ENCODE measurements at places on chromosomes 13 and 19. TPM values are rescaled to one million over a fixed set of nuclear protein-coding genes. Genes with fewer than 3 reads are reported as not detected.

Gene FXYD3
- total RNA-seq, result 1.1 TPM

DNA sequence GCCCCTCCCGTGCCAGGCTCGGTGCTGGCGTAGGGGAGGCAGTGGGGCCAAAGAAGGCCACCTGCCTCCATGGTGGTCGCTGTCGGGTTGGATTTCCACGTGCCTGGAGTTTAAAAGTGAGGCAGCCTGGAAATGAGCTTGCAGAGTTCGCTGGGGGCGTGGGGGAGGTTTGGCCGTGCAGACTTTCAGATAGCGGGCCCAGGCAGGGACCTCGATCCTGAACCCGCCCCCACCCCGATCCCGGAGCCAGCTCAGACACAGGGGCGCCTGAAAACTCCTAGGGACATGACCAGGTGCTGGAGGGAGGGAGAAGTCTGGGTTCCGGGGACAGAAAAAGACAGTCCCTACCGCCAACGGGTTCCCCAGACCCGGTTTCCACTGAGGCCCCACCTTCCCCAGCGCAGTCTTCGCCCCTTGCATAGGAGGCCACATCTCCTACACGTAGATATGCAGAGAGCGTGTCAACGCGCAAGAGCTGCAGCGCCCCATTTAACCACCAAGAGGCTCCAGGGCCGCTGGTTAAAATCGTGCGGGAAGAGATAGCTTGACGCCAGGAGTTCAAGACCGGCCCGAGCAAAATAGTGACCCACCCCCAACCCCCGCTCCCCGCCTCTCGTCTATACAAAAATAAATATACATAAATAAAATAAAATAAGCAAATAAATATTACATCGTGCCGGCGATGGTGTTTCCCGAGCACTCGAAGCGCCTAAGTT lies 8.5 kb downstream of the CCDC8 start:
- no peak for DNase-seq

DNA sequence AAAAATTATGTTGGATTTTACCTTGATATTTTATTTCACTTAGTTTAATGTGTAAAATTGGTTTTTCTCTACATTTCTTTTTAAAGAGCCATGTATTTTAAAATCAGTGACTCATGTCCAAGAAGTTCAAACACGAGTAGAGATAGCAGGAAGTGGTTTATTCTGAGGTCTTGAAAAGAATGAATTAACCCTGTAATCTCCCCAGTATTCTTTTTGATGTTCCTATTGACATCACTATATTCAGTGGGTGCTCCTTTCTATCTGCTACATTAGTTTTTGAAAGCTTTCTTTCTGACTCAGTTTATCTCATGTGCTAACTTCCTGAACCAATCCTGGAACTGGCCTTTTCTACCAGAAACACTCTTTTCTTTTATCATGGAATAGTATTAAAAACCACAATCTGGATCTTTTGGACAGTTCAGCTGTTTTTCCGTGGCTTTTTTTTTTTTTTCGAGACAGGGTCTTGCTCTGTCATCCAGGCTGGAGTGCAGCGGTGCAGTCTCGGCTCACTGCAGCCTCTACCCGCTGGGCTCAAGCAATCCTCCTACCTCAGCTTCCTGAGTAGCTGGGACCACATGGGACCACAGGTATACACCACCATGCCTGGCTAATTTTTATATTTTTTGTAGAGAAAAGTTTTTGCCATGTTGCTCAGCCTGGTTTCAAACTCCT lies 114.9 kb downstream of the PCCA start:
- DNase-seq, result no peak

GRCh38 chr13:98889419-98890085 lies 88.3 kb downstream of the DOCK9 start:
- no peak for DNase-seq

- DNase-seq, result no peak
Observed at GRCh38 chr13:31595563-31595962, 143.8 kb upstream of the RXFP2 start.

Gene RNF225
- total RNA-seq, result not detected

GRCh38 chr19:41299046-41299754 lies 10.8 kb upstream of the CCDC97 start:
- DNase-seq, result peak; percentile 55

GRCh38 chr19:42066075-42066754 lies 3.8 kb downstream of the GRIK5 start:
- DNase-seq, result no peak

- no peak for DNase-seq
Observed at GRCh38 chr13:80591976-80592740, 251.2 kb upstream of the SPRY2 start.
